ENCODE measurements at places on chromosomes 5 and 9.

DNA sequence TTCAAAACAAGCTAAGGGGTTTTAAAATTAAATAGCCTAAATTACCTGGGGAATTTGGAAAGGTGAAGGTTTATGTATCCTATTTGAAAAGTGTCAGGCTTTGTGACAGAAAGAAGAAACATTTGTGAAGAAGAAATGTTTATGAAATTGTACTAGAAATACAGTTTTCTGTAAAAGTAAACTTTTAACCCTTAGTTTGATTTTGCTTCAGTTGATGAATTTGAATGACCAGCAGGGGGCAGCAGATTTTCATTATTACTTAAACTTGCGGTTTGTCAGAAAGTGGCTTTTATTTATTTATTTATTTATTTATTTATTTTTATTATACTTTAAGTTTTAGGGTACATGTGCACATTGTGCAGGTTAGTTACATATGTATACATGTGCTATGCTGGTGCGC is 58.1 kb downstream of the NNT start:
- DNase-seq: no peak

- no peak for DNase-seq
Observed at GRCh38 chr9:137087409-137087925, 682 bp downstream of the MAN1B1 start.

GRCh38 chr5:87020099-87020934 is 247.4 kb upstream of the RASA1 start:
- DNase-seq: no peak

- no peak for DNase-seq
Observed at GRCh38 chr5:86613455-86613854, 4.3 kb upstream of the COX7C start.

DNA sequence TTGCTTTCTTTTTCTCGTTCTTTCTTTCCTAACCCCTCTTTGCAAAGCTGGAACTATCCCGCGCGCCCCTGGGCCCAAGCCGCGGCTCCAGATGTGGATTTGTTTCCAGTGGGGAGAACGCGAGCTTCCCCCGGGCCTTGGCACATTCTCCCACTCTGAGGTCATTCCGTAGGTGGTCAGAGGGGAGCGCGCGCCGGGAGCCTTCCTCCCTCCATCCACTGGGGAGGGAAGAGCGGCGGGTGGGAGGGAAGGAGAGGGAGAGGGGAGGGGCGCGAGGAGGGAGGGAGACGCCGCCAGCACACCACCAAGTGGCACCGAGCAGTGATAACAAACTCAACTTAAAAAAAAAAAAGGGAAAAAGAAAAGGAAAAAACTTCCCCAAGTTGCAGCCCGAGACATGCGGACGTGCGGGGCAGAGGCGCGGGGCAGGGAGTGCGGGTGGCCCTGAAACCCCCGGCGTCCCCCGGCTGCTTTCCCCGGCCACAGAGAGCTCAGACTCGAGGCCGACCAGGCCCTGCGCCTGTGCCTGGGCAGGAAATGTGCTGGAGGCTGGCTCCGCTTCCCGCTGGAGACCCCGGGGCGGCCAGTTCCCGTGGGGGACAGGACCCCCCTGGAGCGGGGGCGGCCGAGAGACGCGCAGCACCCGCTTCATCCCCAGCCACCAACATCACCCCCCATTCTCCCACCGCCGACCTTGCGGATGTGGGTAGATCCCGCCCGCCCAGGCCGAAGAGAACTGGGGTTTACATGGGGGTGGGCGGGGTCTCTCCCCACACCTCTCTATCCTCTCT is 3.1 kb downstream of the IER5L start:
- peak; percentile 15 for DNase-seq

DNA sequence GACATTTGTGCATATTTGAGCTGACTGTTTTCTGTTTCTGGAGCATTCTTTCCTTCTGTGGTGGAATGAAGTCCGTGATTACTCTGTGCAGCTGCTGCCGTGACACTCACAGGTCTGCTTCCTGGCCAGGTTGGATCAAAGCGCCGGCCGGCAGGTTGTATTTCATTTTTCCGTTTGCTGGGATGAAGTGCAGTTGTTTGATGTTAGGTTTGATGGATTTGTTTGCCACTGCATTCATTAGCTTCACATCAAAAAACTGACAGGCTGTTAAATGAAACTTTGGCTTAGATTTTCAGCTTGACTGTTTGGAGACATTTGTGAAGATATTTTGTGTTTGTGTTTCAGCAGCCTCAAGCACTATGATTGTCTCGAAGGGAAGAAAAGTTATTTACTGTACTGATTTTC is 140.1 kb downstream of the KDM4C start:
- DNase-seq: no peak

GRCh38 chr5:180084638-180085561 is 13.3 kb upstream of the RNF130 start:
- no peak for DNase-seq

DNA sequence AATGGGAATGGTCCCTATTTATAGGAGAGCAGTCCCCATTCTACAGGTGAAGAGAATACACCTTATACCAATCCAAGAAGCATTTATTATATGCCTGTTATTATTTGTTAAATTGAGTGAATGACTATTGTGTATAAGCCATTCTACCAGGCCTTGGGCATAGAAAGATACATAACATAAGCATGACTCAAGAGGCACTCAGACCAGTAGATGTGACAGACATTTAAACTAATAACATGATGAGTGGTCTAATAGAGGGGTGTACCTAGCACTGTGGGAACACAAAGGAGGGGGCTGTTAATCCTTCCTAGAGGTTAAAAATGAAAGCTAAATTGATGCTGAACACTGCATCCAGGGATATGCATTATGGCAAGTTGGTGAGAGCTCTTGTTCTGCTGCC is 145.0 kb upstream of the TNC start:
- no peak for DNase-seq

DNA sequence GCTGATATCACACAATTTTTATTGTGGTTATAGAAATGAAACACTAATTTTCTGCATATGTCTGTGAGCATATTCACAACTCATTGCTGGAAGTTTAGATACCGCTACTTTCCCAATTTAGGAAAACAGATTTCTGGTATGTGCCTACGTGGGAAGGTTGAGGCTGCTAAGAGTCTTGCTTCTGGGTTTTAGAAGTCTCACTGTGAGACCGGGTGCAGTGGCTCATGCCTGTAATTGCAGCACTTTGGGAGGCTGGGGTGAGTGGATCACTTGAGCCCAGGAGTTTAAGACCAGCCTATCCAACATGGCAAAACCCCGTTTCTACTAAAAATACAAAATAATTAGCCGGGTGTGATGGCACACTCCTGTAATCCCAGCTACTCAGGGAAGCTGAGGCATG is 39.6 kb downstream of the UBAP1 start:
- DNase-seq: no peak

- no peak for DNase-seq
Observed at GRCh38 chr9:19703702-19704101, 85.1 kb downstream of the SLC24A2 start.

DNA sequence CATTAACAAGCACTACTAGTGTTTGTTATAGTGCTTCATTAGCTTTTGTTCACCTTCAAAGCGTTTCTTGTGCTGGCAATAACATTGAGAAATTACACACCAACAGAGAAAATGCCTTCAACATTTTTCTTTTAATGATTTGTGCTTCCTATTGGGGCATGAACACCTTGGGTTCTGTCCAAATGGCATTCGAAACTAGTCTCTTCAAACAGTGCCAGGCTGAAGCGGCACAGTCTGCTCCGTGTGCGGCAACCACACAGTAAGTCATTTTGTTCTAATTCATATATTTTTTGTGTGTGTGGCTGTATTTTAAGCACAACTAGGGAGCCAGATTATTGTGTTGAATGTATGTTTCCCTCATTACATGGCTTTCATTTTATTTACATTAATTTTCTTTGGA is 414.7 kb upstream of the SGCD start:
- DNase-seq: no peak

DNA sequence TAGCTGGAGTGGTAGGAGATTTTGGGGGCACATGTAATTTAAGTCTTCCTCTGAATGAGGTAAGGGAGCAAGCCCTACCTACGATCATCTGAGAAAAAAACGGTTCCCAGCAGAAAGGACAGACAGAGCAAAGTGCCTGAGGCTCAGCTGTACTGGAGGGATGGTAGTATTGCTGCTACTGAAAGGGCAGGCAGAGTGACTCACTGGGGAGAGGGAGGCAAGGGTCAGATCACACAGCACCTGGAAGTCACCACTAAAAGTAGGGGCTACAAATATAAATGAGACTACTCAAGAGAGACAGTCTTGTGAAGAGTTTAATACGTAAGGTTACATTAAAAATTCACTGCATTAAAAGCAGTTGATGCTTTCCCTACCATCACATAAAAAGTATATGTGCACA is 75.9 kb downstream of the NFIB start:
- DNase-seq: no peak

DNA sequence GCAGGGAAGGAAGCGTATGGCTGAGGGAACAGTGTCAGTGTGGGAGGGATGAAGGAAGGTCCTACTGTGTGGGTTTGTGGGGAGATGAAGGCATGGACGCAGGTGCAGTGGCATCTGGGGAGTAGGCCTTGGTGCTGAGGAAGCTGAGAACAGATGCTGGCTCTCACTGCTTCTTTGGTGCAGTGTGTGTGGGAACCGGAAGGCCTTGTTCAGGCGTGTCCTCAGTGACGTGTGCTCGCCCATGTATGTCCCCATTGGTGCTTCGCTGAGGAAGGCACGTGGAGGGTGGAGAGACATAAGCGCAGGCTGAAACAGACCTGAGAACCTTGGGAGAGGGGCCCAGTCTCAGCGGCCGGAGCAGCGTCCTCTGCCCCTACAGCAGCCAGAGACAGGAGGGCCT is 18.7 kb downstream of the ADAMTS13 start:
- no peak for DNase-seq

- DNase-seq: no peak
Observed at GRCh38 chr5:173315495-173316338, 12.5 kb downstream of the STC2 start.

- DNase-seq: peak; percentile 66
Observed at GRCh38 chr5:150778517-150779396, at the start of gene SMIM3. TSS of gene SMIM3 (plus strand) at chr5:150778757. CDS start at chr5:150795441, 16,684 bp downstream.

DNA sequence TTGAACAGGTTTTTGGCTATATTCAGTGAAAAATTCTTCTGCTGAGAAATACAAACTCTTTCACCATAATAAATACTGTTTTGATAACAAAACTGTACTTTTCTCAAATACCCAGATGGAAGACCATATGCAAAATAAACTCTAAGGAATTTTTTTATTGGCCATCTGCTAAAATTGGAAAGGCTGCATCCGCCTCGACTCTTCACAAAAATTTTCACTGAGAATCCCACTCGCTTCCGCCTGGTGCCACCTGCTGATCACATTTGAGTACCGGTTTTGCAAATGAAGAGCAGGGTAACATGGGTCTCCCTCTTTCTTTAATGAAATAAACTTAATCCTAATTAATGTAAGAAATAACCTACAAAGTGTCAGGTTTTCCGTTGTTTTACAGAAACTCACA is 76.4 kb downstream of the TTLL11 start:
- DNase-seq: no peak

DNA sequence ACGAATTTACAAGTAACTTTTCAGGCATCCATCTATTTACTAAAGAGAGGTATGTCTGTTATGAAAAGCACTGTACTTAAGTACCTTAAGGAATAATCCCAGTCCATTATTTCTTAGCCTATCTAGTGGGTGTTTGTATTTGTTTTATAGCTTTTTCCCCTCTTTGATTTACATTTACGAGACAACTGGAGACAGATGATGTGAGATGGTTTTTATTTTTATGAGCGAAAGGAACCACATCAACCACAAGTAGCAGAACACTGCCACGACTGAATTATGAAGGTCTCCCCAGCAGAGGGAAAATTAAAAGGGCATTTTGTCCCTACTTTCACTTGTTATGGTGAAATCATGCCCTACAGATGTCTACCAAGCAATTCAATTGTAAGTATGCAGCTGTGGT is 357.8 kb downstream of the NFIB start:
- DNase-seq: no peak

DNA sequence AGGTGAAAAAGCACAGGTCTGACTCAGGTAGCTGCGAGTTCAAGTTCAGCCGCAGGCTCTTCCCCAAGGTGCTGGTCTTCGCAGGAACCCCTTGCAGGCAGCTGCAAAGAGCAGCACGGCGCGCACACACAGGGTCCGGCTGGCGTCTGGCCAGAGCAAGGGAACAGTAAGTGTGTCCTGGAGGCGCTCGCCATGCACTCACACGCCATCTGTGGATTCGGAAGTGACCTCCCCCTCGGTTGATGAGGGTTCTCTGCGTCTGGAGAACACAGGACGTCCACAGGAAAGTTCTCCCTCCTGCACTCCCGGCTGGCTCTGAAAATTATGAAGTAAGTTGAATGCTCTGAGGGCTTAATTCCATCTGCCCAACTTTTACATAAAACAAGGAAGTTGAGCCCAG is 14.0 kb upstream of the EGFL7 start:
- DNase-seq: no peak

GRCh38 chr9:86454701-86455615 is 100.7 kb upstream of the TUT7 start:
- DNase-seq: no peak

- no peak for DNase-seq
Observed at GRCh38 chr5:110916381-110917049, 155.0 kb upstream of the TSLP start.

GRCh38 chr5:135032695-135032998 is 1.4 kb downstream of the PITX1 start:
- DNase-seq: no peak

DNA sequence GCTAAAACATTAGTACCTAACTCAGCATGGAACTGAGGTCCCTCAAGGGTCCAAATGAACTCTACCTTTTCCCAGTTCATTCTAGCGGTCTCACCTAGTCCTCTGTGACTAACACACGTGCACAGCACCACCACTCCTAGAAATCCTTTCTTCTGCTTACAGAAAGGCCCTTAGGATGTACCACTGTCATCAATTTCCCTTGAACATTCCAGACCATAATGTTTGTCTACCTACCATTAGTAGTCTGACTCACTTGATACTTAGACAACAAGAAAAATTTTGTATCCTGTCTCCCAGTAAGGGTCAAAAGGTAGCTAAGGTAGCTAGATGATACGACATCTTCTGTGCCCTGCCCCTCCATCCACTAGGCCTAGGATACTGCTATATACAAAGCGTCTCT is 166.6 kb downstream of the TSSK1B start:
- DNase-seq: no peak

- DNase-seq: no peak
Observed at GRCh38 chr5:67842806-67843205, 372.8 kb upstream of the PIK3R1 start.

- no peak for DNase-seq
Observed at GRCh38 chr9:93225417-93225816, 41.5 kb downstream of the WNK2 start.

DNA sequence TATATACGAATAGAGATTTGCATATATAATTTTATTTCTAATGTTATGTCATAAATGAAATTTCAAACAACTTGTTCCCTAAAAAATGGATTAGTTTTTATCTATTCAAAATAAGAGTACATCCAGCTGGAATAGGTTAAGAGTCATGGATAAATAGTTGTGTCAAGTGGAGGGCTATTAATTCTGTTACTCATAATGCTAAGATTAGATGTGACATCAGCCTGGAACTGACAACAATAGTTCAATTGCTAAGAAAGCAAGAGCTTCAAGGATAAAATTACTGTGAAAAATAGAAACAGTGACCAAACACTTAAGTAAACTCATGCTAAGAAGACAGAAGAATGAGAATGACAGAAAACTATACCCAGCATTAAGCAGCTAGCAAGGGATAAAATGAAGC is 92.2 kb upstream of the CDH9 start:
- DNase-seq: no peak

- no peak for DNase-seq
Observed at GRCh38 chr5:58241389-58241788, 218.5 kb downstream of the PLK2 start.

- no peak for DNase-seq
Observed at GRCh38 chr5:116861666-116862065, 287.0 kb upstream of the SEMA6A start.
